Mucosa of descending colon (tissue), 3 donors: ENCODE measurements at places on chromosomes 11 and 22. TPM values are rescaled to one million over a fixed set of nuclear protein-coding genes. Genes with fewer than 3 reads are reported as not detected.
A peak's percentile ranks its signal among the peaks of the same experiment; 100 is the strongest.

- DNase-seq: peak; percentile 44
Measured at GRCh38 chr22:19884954-19885751, 30.5 kb upstream of the GNB1L start.

DNA sequence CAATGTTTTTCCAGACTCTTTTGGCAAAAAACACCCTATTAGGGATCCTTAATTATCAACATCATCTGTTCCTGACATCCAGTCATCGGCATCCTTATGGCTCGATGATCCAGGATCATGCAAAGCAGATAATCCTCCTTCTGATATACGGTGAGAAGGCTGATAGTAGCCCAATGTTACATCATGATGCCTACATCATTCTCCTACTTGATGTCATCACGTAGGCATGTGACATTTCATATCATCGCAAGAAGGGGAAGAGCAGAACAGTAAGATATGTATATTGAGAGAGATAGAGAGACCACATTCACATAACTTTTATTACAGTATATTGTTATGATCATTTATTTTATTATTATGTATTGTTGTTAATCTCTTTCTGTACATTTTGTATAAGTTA lies 168.6 kb downstream of the ADAMTS15 start:
- no peak for DNase-seq

GRCh38 chr11:76849376-76849775 lies 11.3 kb upstream of the ACER3 start:
- no peak for DNase-seq

DNA sequence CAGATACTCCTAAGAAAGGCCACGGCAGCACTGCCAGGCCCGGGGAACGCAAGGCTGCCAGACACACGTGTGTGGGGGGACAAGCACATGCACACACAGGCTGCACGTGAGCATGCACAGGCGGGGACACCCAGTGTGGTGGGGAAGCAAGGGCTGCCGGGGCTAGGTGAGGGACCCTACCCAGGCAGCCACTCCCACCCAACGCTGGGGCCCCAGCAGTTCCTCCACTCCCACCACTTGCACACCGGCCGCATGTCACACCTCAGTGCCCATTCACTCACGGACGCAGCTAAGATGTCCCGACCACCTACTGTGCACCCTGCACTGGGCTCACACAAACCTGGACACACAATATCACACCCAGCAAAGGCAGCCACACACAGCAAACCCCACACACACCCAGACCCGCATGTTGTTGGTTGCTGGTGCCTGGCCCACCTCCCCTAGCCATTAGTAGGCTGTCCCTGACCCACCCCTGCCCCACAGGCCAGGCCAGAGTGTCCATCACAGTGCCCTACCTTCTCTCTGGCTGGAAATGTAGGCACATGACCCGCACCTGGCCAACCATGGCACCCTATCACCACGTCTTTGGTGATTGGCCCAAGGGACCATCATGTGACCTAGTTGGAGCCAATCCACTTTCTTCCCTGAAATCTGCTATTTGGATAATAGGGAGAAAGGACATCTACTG lies 8.8 kb downstream of the SSTR3 start:
- peak; percentile 49 for DNase-seq

- no peak for DNase-seq
Measured at GRCh38 chr22:31088233-31088986, 7.3 kb downstream of the SMTN start.

GRCh38 chr22:48101704-48102103 lies 1339.3 kb downstream of the TBC1D22A start:
- no peak for DNase-seq

The OR5A2 gene
- not detected for total RNA-seq

The OR4A16 gene
- not detected for total RNA-seq
